ENCODE measurements at places on chromosomes 3 and 15. TPM values are rescaled to one million over a fixed set of nuclear protein-coding genes. Genes with fewer than 3 reads are reported as not detected.

GRCh38 chr15:59350421-59350732, 22.3 kb downstream of the MYO1E start:
- DNase-seq: no peak

- DNase-seq: no peak
These were observed 113.4 kb downstream of the ETFA start for GRCh38 chr15:76197703-76198455.

DNA sequence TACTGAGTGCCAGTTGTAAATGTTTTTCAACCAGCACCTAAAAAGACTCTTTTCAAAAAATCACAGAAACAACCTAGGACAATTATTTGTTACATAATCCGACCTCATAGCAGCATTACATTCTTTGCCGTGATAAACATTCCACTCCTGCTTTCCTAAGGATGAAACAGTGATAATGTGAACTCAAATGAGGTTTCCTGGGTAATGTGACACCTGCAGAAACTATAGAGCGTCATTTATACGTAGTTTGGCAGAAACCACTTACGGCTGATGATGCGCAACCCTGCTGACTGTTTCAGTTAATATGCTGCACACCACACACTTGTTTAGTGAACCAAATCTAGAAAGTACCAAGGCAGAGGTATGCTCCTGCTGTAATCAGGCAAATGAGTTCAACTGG, 55.8 kb downstream of the SEMA6D start:
- DNase-seq: peak; percentile 75

DNA sequence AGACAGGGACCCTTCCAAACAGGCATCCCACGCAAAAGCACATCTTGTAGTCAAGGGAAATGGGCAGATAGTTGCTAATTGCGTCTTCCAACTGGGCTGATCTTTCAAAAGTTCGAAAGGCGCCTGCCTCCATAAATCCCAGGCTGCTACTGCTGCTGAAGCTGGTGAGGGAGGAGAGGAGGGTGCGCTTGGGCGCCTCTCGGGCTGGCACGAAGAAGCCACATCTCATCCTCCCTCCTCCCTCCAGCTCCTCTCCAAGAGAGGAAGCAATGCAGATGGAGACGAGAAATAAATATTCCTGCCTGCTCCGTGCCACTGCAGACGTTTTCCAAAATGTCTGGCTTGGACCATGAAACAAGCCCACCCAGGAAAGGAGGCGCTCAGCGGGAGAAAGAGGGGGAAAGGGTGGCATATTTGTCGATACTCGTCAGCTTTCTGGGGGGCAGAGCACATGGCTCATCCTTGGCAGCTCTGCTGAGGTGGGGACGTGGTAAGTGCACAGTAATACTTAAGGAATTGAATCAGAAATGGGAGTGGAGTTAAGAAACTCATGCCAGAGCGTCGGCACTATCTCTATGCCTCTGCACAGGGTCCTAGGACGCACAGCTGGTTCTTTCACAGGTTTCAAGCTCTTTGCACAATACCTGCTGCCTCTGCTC, 88.9 kb upstream of the FEZF2 start:
- DNase-seq: no peak

- DNase-seq: no peak
These were observed 173.8 kb downstream of the FNDC3B start for GRCh38 chr3:172213200-172213599.

DNA sequence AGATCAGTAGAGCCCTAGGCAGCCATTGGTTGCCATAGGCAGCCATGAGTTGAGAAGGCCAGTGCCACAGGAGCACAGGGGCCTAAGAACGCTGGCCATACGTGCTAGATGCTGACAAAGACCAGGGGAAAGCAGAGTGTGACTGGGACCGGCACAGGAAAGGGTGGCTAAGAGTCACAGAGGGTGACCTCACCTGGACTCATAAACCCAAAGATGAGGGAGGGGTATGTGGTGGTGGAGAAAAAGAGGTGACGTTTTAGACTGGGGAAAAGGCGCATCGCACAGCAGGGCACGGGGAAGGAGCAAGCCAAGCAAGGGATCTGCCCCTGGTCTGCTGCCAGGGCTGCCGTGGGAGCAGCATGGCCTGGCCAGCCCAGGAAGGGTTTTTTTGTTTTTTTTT, 122.5 kb downstream of the VGLL4 start:
- no peak for DNase-seq

DNA sequence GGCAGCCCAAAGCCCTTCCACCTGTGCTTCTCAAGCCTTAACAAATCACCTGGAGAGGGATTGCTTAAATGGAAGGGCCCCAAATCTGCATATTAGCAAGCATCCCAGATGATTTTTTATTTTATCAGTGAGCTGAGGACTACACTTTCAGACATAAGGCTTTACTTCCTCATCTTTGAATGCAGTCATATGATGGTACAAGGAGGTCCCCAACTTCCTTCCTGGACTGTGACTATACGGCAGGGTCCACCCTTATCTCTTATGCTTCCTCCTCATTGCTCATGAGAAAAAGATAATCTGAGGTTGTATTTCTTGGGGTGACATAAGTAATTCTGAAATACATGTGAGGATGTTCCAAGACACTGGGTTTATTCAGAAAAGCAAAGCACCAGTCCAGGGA, 13.7 kb upstream of the HEG1 start:
- DNase-seq: no peak

GRCh38 chr15:38921471-38921870, 356.9 kb upstream of the RASGRP1 start:
- no peak for DNase-seq

DNA sequence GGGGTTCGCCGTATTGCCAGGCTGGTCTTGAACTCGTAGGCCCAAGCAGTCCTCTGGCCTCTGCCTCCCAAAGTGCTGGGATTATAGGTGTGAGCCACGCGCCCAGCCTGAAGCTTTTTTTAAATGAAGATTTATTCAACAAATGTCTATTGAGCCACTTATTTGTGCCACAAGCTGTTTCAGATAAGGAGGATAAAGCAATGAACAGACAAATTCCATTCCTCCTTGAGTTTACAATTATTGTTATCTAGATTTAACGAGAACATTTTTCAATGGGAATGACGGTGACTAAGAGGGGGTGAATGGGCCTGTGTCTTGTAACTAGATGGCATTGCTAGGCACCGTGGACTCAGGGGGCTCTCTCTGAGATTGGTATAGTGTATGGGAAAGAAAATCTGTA, 10.2 kb downstream of the PPARG start:
- no peak for DNase-seq

- peak; percentile 74 for DNase-seq
These were observed 176.5 kb upstream of the PFN2 start for GRCh38 chr3:150146991-150147761.

DNA sequence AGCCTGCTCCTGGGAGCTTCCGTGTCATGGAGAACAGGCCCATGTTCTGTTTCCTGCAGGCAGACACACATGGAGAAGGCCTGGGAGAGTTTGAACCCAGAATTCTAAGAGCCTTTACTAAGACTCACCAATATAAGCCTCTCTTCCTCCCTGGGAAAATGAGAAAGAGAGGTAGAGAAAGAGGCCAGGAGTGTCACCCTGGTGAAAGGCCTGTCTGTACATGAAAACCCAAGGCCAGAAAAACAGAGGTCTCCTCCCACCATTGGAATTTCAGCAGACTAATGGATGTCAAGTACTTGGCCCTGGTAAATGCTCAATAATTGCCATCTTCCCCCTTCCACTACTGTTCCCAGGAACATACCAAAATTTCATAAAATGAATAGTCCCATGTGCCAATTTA, 117.6 kb downstream of the TOP2B start:
- no peak for DNase-seq

DNA sequence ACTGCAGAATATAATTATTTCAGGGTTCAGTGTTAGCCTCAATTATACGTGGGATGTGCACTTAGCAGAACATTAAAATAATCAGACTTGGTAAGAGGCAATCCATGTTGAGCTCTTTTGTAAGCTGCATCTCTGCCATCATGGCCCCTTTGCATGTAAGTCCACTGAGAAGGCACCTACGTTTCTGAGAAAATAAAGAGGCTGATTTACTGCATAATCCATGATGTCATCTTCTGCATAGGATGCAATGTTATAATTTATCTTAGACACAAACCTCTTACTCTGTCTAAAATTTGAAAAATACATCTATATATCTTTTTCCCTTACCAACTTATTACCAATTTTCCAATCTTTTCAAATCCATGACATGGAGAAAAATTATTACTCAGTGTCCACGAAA, 1294.7 kb downstream of the ZPLD1 start:
- DNase-seq: no peak

DNA sequence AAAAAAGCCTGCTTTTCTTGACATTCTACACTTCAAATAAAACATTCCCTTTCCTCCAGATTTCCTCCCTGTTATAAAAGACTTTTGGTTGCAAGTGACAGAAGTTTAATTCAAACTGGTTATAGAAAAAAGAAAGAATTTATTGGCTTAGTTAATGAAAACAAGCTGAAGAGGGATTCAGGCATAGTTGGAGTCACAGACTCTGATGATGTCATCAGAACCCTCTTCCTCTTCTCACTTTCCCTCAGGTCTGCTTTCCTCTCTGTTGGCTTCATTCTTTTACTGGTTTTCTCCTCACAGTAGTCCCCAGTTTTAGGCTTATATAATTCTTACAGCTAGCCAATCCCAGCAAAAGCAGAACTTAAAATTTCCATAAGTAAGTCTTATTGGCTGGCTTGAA, 32.0 kb upstream of the MBNL1 start:
- no peak for DNase-seq

- DNase-seq: no peak
These were observed 693.2 kb upstream of the CCDC54 start for GRCh38 chr3:106683953-106684620.

DNA sequence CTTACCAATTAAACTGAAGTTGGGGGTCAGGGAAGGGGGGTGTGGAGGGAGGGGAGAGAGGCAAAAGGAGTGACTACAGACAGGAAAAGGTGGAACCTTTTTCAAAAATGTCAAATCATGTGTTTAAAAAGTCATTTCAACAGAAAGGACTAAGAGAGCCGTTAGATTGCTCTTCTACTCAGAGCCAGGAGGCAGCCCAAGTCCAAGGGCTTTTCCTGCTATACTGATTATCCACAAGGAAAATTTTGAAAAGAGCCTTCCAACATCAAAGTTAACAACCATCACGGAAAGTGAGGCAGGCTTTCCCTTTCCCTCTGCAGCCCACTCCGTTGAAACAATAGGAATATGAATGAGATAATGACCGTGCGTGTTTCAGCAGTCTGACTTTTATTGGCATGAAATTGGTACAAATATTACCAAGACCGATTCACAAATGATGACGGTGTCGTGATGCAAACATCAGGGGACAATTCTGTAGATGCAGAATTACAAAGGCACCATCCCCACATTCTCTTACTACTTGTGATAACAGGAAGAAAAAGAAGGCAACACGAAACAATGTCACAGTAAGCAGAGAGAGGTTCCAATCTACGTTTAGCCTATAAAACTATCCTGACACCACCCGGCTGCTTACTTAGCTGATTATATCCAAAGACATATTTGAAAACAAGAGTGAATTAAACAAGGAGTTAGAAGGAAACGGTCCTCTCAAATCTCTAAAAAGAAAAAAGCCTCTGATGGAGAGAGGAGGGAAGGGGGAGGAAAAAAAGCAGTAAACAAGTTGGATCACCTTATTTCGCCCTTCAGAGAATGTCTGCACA, 453.7 kb downstream of the FOXP1 start:
- DNase-seq: no peak

DNA sequence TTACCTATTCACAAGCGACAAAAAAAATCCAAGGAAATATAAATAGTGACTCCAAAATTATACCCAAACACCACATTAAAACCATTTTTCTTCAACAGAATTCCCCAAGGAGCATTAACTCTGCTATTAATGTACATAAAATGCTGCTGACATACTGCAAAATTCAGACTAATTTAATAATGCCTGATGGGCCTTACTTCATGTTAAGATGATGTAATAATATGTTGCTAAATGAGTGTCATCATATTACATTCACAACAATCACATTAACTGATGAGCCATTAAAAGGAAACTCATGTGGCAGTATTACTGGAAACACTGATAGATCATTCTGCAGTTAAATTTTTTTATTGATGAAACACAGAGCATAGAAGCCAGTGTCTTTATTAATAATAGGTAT, 204.9 kb upstream of the CGNL1 start:
- DNase-seq: no peak

- no peak for DNase-seq
These were observed 2.9 kb upstream of the NME9 start for GRCh38 chr3:138332472-138333073.

- no peak for DNase-seq
These were observed 15.3 kb downstream of the PLOD2 start for GRCh38 chr3:146145642-146146041.

DNA sequence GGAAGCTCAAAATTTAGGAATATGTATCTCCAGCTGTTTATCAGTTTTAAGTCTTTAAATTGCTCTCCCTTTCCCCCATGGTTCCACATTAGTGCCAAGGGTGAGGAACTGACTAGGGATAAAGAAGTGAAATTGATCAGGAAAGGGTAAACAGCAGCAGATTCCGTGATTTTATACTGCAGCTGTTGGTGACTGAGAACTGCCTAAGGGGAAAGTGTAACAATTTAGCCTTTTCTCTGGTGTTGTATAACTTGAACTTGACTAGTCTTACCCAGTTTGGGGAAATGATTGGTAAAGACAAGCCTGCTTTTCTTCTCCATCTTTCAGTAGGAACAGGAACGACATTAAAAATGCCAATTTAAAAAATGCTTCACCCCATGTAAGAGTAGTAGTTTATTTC, 5.0 kb downstream of the SPRED1 start:
- DNase-seq: peak; percentile 3

DNA sequence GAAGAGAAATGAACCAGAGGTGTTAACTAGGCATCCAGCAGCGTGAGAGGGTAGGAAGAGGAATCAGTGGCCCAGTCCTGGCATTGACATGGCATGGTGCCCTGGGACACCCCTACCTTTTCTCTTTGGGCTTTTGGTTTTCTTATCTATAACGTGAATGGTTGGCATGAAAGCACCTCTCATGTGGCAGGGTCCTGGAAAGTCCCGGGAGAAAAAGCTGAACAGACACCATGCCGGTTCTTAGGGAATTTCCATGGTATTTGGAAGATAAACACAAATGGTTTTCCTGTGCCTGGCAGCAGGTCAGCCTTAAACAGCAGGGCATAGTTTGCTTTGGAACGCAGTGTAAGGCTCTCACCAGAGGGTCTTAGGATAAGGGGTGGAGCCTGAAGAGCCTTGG, 15.4 kb downstream of the ARNT2 start:
- DNase-seq: no peak

DNA sequence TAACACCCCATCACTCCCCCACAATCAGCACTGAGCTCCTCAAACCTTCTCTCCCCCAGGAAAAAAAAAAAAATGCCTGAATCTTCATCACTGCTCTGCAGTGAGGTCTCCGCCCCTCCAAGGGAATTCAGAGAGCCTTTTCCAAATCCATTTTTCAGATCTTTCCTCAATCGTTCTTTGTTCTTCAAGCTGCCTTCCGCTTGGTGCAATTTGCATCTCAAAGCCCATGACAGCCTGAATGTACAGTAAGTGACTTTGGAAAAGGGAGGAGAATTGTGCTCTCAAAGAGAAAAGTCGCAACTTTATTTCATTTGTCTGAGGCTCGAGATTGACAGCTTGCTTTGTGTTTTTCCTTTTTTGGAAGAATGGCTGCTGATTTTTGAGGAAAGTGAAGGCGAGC, 75.0 kb downstream of the CORO2B start:
- no peak for DNase-seq

The FETUB gene
- not detected for total RNA-seq

The IGSF10 gene
- 0.63 TPM for total RNA-seq

The AADACL2 gene
- total RNA-seq: not detected

The CCR3 gene
- not detected for total RNA-seq

The ROPN1 gene
- total RNA-seq: 0.54 TPM

The ACVR2B gene
- total RNA-seq: 11.2 TPM

The NR2E3 gene
- 0.19 TPM for total RNA-seq

The LRRC31 gene
- total RNA-seq: 0.76 TPM

The PXK gene
- total RNA-seq: 24.8 TPM

The PPARG gene
- total RNA-seq: 19.2 TPM

The CCR8 gene
- 0.19 TPM for total RNA-seq

Measured in kidney (tissue), 22 donors.